ENCODE measurements at places on chromosomes 6 and 20.

DNA sequence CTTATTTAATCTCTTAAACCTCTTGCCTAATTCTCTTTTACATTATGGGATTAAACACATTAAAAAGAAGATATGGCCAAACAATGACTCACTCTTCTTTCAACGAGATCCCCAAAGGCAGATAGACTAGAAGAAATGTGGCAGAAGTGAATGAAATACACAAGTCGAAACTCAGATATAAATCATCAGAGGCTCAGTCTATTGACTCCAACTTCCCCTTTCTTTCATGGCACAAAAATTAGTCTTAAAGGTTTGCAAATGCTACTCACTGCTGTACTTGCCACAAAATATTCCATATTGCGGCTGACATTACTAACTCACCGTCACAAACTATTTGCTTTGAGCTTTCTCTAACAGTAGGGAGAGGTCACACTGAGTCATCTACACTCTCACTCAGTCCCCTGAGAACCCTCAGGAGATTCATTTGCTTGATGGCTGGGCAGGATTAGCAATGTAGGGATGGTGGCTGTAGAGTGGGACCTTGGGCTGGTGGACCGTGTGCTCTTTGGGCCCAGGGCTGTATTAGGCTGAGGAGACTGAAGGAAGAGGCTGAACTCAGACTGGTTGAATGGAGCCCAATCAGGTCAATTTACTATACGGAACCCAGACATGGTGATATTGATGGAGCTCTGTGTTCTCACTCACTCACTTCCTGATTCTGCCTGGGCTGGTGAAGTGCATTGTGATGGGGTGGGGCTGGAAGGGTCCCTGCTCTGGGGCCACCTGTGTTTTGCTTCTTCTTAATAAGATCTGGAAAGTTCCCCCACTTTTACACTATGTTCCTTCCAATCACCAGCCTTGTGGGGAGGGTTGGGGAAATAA lies 42.8 kb upstream of the UBR2 start:
- DNase-seq, result no peak

GRCh38 chr6:42962502-42963178 lies 2.1 kb downstream of the GNMT start:
- DNase-seq, result no peak

DNA sequence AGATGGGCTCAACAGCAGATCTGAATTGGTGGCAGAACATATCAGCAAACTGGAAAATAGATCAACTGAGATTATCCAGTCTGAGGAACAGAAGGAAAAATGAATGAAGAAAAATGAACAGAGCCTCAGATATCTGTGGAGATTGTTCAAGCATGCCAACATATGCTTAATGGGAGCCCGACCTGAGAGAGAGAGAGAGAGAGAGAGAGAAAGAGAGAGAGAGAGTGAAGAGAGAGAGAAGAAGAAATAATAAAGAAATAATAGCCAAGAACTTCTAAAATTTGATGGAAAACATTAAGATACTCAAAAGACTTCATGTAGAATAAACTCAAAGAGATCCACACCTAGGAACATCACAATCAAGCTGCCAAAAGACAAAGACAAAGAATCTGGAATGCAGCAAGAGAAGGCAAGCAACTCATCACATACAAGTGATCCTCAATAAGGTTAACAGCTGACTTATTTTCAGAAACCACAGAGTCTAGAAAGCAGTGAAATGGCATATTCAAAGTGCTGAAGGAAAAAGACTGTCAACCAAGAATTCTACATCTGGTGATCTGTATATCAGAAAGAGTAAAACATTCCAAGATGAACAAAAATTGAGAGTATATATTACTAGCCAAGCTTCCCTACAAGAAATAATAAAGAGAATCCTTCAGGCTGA lies 97.2 kb downstream of the MYLK4 start:
- DNase-seq, result no peak

DNA sequence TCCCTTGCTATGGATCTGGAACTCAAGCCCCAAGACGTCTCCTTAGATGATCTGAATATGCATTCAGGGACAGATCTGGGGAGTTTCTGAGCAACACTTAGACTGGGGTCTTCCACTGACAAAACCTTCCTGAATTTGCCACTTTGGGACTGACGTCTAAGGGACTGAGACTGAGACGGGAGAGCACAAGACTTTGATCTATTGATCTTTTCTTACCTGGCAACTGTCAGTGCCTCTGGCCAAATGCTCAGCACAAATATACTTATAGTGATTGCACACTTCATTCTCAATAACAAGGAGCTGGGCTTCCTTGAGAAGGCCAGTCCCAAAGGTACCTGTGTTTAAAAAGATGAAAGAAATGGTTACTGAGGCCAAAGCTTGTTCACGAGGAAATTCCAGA lies 131.8 kb downstream of the LPA start:
- DNase-seq, result no peak

DNA sequence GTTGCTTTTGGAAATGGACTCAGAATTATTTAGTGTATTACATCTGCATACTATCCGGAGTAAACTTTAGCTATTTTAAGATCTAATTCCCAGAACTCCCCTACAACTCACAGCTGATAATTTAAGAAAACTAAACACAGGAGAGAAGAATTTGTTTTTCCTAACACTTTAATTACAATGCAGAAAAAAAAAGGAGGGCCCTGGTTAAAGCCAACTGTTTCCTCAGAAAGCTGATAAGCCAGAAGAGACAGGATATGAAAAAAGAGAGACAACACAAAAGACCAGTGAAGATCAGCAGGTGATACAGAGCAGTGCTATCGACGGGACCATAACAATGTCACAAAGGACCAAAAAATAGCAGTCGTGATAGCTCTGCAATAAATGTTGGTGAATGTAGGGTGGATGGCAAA lies 5.8 kb downstream of the IFNGR1 start:
- no peak for DNase-seq

- no peak for DNase-seq
These were observed 624.8 kb upstream of the PTCHD4 start for GRCh38 chr6:48735846-48736245.

GRCh38 chr6:44211284-44211683 lies 5.4 kb upstream of the MYMX start:
- DNase-seq, result no peak
